ENCODE measurements at places on chromosomes 7 and 10.
A peak's percentile ranks its signal among the peaks of the same experiment; 100 is the strongest.

GRCh38 chr7:54904986-54905385 is 113.8 kb upstream of the EGFR start:
- DNase-seq, result no peak

- DNase-seq, result no peak
Measured at GRCh38 chr10:96614515-96614914, 27.7 kb upstream of the TM9SF3 start.

DNA sequence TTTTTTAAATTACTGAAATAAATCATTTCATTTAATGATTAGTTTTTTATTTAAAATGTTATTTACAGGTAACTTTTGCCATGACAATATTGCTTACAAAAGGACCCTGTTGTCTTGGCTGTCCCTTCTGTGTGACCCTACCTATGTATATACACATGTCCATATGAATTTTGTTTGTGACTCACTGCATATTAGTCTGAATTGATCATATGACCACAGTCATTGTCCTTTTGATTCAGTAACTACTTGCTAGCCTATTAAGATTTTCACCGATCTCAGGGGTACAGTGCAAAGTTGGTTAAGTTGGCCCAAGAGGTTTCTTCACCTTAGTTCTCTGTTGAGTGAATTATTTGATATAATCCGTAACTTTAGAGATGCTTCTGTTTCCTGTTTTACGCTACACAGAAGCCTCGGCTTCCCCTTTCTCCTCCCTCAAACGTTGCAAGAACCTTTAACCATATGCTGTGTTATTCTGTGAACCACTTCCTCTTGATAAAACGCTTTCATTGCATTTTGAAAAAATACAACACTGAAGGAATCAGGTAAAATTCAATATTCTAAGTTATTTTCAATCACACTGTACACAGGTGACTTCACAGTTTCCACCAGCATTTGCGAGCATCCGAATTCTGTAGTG is 43.9 kb downstream of the APBB1IP start:
- DNase-seq, result peak; percentile 54

- peak; percentile 89 for DNase-seq
Measured at GRCh38 chr7:94908323-94909178, 1.2 kb downstream of the PPP1R9A start.

DNA sequence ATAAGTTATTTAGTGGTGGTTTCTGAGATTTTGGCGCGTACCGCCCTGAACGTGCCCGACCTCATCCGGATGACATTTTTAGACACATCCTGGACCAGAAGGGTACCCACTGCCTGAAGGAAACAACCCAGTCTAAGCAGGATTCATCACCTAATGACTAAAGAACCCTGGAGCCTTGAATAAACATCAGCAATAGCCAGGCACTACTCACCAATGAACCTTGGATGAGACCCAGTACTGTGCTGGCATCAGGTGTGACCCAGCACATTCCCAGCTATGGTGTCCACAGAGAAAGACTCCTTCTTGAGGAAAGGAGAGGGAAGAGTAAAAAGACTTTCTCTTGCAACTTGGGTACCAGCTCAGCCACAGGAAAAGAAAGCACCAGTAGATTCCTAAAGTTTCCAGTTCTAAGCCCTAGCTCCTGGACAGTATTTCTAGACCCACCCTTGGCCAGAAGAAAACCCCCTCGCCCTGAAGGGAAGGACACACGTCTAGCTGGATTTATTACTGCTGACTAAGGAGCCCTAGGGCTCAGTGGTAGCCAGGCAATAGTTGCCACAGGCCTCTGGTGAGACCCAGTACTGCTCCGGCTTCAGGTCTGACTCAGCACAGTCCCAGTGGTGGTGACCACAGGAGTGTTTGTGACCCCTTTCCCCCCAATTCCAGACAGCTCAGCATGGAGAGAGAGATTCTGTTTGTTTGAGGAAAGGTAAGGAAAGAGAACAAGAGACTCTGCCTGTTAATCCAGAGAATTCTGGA is 32.5 kb downstream of the ZNF277 start:
- no peak for DNase-seq

GRCh38 chr10:598415-599170 is 90.9 kb downstream of the DIP2C start:
- no peak for DNase-seq

GRCh38 chr7:129368389-129368986 is 65.7 kb upstream of the STRIP2 start:
- DNase-seq, result no peak

- DNase-seq, result no peak
Measured at GRCh38 chr10:42987575-42987974, 89.3 kb upstream of the RET start.
